Hematopoietic multipotent progenitor cell treated with erythropoietin and hydrocortisone succinate and interleukin-3 and kit ligand, for 4 days (in vitro differentiated cells): ENCODE measurements at places on chromosomes 7 and 10.
A peak's percentile ranks its signal among the peaks of the same experiment; 100 is the strongest.

GRCh38 chr7:117656806-117657205 lies 177.0 kb downstream of the CFTR start:
- DNase-seq: no peak

- peak; percentile 87 for DNase-seq
Observed at GRCh38 chr7:102992938-102993717, 80.3 kb downstream of the LRRC17 start.

- peak; percentile 2 for DNase-seq
Observed at GRCh38 chr7:9711259-9711918, 1262.3 kb upstream of the PHF14 start.

DNA sequence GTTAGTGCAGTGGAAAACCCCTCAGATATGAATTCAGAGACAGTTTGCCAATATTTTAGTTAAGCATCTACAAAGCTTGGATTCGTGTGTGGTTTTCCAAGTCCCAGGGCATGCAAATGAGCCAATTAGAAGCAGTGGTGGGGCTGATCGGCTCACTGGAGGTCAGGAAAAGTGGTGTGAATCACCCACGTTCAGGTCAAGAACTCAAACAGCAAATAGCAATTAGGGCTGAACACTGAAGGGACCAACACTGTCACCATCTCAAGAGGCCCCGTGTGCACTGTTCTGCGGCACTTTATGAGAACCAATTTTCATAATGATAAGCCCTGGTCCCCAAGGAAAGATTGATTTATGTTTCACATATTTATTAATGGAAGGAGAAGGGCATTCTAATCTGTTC lies 68.9 kb downstream of the ADARB2 start:
- DNase-seq: no peak

GRCh38 chr10:131652438-131653139 lies 248.2 kb upstream of the PPP2R2D start:
- DNase-seq: no peak

DNA sequence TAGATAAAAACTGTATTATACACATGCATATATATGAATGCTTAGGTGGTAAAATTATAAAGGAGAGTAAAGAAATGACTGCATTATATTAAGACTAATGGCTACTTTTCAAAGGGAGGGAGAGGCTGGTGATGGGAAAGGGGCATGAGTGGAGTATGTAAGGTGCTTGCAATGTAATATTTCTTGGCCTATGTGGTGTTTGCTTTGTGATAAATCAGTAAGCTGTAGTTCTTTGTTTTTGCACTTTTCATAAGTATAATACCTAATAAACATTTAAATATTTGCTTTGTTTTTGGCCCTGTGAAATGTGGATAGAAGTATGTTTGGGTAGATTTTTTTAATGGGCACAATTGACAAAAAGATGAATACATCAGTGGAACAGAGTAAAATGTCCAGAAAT lies 25.9 kb downstream of the AGBL3 start:
- DNase-seq: no peak

DNA sequence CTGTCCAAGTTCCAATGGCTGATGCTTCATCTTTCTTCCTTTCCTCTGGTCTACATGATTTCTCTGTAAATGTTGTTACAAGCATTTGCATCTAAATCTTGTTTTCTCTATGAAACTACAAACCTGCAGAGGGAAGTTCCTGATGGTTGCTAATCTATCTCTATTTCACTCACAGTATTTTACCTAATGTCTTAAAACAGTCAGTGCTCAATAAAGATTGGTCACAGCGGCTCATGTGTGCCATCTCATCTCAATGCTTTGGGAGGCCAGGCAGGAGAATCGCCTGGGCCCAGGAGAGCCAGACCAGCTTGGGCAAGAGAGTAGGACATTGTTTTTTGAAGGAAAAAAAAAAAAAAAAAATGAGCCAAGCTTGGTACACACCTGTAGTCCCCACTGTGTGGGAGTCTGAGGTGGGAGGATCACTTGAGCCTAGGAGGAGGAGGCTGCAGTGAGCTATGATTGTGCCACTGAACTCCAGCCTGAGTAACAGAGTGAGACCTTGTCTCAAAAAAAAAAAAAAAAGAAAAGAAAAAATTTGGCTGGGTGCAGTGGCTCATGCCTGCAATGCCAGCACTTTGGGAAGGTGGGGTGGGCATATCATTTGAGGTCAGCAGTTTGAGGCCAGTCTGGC lies 71.3 kb upstream of the ARMC3 start:
- DNase-seq: no peak

GRCh38 chr7:75635036-75635435 lies 103.7 kb downstream of the HIP1 start:
- no peak for DNase-seq

- no peak for DNase-seq
Observed at GRCh38 chr10:33616956-33617355, 282.5 kb upstream of the NRP1 start.

DNA sequence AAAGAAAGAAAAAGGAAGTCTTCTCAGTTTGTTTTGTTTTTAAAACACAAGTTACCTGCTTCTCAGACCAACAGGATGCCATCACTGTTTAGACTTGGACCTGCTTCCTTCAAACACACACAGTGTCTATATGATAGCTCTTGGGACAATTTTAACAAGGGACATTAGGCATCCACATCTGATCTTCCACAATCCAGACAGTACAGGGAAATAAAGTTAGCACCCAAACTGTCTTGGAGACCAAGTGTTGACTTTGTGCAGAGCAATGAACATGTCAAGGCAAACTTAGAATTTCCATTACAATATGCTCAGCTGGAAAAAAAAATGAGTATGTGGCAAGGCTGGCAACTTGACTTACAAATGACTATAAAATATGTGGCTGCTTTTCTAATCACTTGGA lies 80.9 kb downstream of the SGMS1 start:
- no peak for DNase-seq

DNA sequence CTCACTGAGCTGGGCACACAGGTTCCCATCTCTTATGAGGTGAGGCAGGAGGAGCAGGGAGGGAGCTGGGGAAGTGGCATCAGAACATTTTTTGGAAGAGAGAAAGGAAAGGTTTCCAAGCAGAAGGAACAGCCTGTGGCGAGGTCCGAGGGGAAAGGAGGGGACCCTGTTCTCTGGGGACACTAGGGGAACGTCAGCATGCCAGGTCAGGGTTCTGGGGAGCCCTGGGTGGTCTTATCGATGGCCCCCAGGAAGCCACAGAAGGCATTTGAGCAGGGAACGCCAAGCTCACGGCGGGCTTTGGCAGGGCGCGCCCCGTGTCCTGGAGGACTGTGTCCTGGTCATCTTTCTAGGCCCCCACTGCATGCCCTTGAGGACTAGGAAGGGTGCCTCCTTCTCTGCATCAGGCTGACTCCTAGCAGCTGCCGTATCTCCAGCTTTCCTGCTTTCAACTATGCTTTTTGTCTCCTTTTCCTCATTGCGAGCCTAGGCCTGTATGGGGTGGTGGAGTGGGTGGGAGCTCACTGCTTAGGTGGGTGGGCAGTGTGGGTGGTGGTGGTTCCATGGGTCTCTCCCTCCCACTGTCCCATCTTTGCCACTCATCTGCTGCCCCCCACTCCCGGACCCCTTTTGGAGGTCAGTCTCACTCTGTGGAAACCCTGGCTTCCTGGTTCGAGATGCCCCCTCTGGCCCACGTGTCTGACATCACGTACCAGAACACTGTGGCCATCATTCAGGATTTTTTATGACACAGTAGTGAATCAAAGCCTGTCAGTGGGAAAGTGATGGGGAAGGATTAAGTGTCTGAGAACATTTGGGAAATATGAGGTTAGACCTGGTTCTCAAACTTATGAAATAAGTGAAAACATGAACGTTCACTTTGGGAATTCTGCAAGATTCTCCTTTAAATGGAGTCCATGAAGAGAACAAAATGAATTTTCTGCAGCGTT lies 89.1 kb downstream of the CUX1 start:
- no peak for DNase-seq

DNA sequence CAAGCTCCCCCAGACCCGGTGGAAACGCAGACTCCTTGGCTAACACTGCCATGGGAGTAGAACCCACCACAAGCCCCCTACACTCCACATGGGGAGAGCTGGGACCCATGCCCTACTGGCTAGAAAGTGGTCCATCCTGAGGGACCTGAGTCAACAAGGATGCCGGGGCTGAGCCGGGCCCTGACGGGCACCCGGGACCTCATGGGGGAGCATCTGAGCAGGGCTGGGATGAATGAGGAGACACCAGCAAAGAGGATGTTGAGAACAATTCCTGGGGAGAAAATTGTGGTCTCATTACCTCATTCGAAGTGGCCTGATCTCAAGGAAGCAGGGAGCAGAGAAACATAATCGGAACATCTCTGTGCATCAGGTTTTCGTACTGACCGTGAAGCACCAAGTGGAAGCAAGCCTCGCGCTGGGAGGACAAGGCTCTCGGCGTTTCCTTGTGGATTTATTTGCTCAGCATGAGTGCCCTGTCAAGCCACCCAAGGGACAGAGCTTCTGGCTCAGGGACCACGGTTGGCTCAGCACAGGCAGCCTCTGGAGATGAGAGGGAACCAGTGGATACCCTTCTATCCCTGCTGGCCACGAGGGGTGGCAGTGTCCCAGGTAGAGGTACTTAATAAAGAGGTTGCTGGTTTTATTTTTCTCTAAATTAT lies 132.2 kb upstream of the FAM20C start:
- DNase-seq: no peak
